Upper lobe of right lung (tissue), 1 donor: ENCODE measurements at places on chromosomes 5 and 9.

GRCh38 chr9:120625222-120625621 lies 45.3 kb upstream of the CDK5RAP2 start:
- no peak overlapping the region for H3K4me3 ChIP-seq
- H3K36me3 ChIP-seq, result peaks cover 9% of the 10 kb centered on the region
- no peaks in the 10 kb centered on the region for H3K27me3 ChIP-seq

DNA sequence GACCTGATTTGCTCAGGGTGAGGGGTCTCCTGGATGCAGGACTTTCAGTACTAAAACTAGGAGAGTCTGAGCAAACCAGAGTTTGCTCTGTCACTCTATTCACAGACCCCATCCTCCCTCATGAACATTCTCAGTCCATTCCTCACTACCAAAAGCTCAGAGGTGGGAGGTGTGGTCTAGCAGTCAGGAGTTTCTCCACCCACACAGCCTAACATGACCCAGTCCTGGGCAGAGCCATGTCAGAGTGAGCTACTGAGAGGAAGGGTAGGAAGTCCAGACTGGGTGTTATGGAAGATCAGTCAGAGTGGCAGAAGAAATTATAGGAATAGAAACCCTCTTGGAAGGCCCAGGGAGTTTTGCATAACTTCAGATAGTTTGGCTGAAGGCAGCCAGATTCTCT lies 113.3 kb upstream of the GRAMD2B start:
- H3K36me3 ChIP-seq, result no peaks in the 10 kb centered on the region
- no peaks in the 10 kb centered on the region for H3K4me1 ChIP-seq
- no peak for DNase-seq

GRCh38 chr9:19446361-19446861 lies 37.6 kb downstream of the ACER2 start:
- H3K4me3 ChIP-seq, result no peak overlapping the region
- peaks cover 3% of the 10 kb centered on the region for H3K4me1 ChIP-seq
- no peaks in the 10 kb centered on the region for H3K27me3 ChIP-seq
- DNase-seq, result no peak

GRCh38 chr5:10351919-10352318 lies 1.6 kb upstream of the MARCHF6 start:
- no peaks in the 10 kb centered on the region for H3K36me3 ChIP-seq
- no peak overlapping the region for H3K4me3 ChIP-seq
- peak overlapping the region; percentile 26 for H3K27ac ChIP-seq

GRCh38 chr5:140628711-140629110 lies 4.3 kb downstream of the CD14 start:
- no peak overlapping the region for H3K27ac ChIP-seq
- peaks cover 17% of the 10 kb centered on the region for H3K4me1 ChIP-seq
- no peak for DNase-seq
- no peak overlapping the region for H3K4me3 ChIP-seq
- no peaks in the 10 kb centered on the region for H3K27me3 ChIP-seq

- H3K27me3 ChIP-seq, result no peaks in the 10 kb centered on the region
- no peaks in the 10 kb centered on the region for H3K36me3 ChIP-seq
- DNase-seq, result no peak
- no peaks in the 10 kb centered on the region for H3K4me1 ChIP-seq
Measured at GRCh38 chr9:103798620-103799019, 295.5 kb upstream of the SMC2 start.

DNA sequence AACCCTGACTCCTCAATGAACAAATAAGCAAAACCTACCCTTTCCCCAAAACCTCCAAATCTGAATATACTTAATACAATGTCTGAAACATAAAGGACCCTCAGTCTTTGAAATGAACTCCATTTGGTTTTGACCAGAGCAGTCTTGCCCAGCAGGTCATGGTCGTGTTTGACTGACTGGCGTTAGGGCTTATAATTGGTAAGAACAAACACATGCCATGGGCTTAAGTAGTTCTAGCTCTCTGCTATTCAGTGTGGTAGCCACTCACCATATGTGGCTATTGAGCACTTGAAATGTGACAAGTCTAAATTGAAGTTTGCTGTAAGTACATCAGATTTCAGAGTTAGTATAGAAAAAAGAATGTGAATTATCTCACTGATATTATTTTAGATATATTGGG lies 42.1 kb downstream of the LRRTM2 start:
- DNase-seq, result no peak
- no peaks in the 10 kb centered on the region for H3K4me1 ChIP-seq
- no peaks in the 10 kb centered on the region for H3K27me3 ChIP-seq
- no peak overlapping the region for H3K4me3 ChIP-seq

DNA sequence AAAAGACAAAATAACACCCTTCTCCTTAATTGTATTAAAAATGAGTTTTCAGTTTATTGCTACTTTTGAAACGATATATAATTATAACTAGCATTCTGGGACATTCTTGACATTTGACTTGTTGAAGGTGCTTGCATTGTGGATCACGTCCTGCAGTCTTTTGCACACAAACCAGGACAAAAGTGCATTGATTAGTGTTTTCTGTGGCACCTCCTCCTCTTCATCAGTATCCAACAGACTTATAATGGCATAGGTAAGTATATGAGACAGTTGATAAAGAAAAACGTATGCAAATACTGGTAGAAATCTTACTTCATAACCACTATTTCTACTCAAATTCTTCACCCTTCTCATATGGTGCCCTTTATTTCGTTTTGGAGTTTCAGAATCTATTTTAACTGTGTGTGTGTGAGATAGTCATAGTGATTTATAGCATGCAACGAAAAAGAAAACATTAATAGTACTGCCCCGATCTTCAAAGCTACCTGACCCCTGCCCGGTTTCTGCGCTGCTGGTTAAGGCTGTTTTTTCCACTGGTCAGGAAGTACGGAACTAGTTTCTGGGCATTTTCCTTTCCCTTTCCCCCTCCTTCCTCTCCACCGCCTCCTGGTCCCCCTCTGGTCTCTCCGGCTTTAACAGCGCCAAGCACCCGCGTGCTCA lies 639 bp upstream of the RASA1 start:
- no peak for DNase-seq
- no peaks in the 10 kb centered on the region for H3K27me3 ChIP-seq
- peak overlapping the region; percentile 87 for H3K27ac ChIP-seq

GRCh38 chr5:52738095-52738506 lies 49.6 kb upstream of the ITGA1 start:
- no peaks in the 10 kb centered on the region for H3K36me3 ChIP-seq
- H3K4me1 ChIP-seq, result peaks cover 7% of the 10 kb centered on the region
- DNase-seq, result no peak
- no peak overlapping the region for H3K27ac ChIP-seq
- no peak overlapping the region for H3K4me3 ChIP-seq
- H3K27me3 ChIP-seq, result no peaks in the 10 kb centered on the region

DNA sequence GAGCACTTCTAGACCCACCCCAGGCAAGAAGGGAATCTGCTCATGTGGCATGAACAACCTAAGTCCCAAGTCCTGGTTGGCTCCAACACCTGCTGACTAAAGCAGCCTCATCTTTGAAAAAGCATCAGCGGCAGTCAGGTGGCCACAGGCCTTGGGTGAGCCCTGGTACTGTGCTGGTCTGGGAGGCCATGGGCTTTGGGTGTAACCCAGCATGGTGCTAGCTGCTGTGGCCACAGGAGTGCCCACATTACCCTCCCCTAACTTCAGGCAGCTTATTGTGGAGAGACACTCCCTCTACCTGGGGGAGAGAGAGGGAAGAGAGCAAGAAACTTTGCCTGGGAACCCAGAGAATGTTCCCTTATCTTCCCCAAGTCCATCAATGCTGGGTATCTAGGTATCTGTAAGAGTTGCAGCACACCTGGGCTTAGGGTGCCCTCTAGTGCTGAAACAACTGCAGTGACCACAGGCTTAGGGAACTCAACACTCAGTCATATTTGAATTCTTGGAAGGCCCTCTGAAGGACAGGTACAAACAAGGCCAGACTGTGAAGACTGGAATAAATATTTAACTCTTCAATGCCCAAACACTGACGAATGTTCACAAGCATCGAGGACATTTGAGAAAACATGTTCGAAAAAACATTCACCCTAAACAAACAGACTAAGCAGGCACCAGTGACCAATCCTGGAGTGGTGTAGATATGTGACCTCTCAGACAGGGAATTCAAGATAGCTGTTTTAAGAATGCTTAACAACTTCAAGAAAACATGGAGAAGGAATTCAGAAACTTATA lies 69.9 kb upstream of the OR2K2 start:
- no peak overlapping the region for H3K27ac ChIP-seq
- DNase-seq, result no peak
- H3K4me1 ChIP-seq, result no peaks in the 10 kb centered on the region
- no peak overlapping the region for H3K4me3 ChIP-seq

- H3K27ac ChIP-seq, result no peak overlapping the region
- no peaks in the 10 kb centered on the region for H3K27me3 ChIP-seq
- no peak for DNase-seq
- H3K36me3 ChIP-seq, result peaks cover 13% of the 10 kb centered on the region
Measured at GRCh38 chr9:96522366-96522765, 72.4 kb downstream of the HABP4 start.

DNA sequence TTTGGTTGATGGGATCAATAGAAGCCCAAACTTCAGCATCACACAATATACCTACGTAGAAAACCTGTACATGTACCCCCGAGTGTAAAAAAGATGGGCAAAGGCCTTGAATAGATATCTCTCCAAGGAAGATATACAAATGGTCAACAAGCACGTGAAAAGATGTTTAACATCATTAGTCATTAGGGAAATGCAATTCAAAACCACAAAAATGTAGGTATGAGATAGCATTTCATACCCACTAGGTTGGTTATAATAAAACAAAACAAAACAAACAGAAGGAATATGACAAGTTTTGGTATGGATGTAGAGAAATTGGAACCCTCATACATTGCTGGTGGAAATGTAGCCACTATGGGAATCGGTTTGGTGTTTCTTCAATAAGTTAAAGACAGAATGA lies 33.1 kb upstream of the PPARGC1B start:
- no peak overlapping the region for H3K27ac ChIP-seq
- no peaks in the 10 kb centered on the region for H3K36me3 ChIP-seq
- no peak for DNase-seq
- no peak overlapping the region for H3K4me3 ChIP-seq

GRCh38 chr5:164153469-164154172 lies 648.2 kb downstream of the MAT2B start:
- no peak overlapping the region for H3K4me3 ChIP-seq
- H3K4me1 ChIP-seq, result no peaks in the 10 kb centered on the region
- H3K27me3 ChIP-seq, result no peaks in the 10 kb centered on the region
- H3K36me3 ChIP-seq, result no peaks in the 10 kb centered on the region

GRCh38 chr9:75974016-75974766 lies 83.7 kb downstream of the PCSK5 start:
- H3K27me3 ChIP-seq, result no peaks in the 10 kb centered on the region
- peaks cover 3% of the 10 kb centered on the region for H3K4me1 ChIP-seq
- no peaks in the 10 kb centered on the region for H3K36me3 ChIP-seq
- H3K4me3 ChIP-seq, result no peak overlapping the region
- no peak for DNase-seq

DNA sequence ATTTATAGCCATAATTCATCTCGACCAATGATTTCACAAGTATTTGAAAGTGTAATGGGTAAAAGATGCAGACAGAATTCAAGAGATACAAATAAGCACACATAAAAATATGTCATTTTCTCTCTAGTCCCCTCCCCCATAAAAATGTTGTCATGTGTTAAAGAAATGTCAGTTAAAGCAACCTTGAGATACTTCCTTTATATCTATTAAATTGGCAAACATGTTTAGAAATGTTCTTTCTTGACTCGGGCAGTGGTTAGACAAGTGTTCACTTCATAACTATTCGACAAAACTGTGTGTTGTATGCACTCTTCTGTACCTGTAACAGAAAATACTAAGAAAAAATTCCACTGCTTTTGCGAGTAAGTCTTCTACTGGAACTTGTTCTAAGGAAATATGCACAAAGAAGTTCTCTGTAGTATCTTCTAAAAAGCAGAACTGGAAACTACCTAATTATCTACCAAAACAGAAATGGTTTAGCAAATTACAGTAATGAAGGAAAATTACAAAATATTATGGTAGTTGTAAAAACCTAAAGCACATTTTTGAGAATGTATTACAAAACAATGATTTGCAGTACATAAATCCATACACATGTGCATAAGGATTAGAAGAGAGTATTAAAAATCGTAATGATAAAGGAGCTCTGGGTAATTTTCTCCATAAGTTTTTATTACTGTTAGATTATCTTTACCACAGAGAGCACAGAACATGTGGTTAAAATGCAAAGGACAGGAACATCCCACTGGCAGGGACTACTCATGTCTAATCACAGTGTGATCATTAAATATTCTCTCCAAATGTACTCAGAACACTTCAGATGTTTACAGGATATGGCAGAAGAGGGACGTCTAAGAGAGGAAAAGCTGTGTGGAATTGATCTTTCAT lies 35.9 kb downstream of the FBXW2 start:
- H3K4me3 ChIP-seq, result no peak overlapping the region
- H3K4me1 ChIP-seq, result peaks cover 9% of the 10 kb centered on the region
- H3K27ac ChIP-seq, result peak overlapping the region; percentile 49
- peaks cover 18% of the 10 kb centered on the region for H3K36me3 ChIP-seq
- DNase-seq, result no peak

- DNase-seq, result no peak
- H3K27me3 ChIP-seq, result no peaks in the 10 kb centered on the region
- no peak overlapping the region for H3K27ac ChIP-seq
- no peaks in the 10 kb centered on the region for H3K4me1 ChIP-seq
- H3K36me3 ChIP-seq, result no peaks in the 10 kb centered on the region
Measured at GRCh38 chr9:108835831-108836230, 20.0 kb downstream of the ACTL7B start.

GRCh38 chr5:7245121-7245651 lies 150.8 kb upstream of the ADCY2 start:
- no peaks in the 10 kb centered on the region for H3K4me1 ChIP-seq
- H3K27ac ChIP-seq, result no peak overlapping the region
- H3K36me3 ChIP-seq, result no peaks in the 10 kb centered on the region
- no peak for DNase-seq
- no peak overlapping the region for H3K4me3 ChIP-seq

DNA sequence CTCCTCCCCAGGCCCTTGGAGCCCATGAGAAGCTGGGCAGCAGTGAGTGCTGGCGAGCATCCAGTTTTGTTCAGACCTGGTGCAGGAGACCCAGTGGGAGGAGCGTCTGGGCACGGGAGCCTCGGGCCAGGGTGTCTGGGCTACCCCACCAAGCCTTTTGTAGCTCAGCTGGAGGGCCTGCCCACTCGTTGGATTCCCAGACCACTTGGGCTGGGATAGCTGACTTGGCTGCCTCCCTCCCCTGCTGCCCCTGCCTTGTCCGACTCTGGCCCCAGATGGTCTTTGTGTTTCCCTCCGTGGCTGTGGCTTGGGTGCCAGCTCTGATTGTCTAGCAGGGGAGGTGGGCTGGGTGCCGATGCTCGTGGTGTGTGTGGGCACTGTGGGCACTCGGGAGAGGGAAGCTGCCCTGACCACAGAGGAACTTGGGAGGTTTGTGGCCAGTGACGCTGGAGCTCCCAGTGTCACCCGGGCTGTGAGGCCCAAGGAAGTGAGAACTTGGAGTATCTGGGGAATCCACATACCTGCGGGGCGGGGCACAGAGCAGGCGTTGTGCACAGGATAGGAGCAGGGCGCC lies 47.3 kb downstream of the WNK2 start:
- H3K36me3 ChIP-seq, result no peaks in the 10 kb centered on the region
- no peaks in the 10 kb centered on the region for H3K4me1 ChIP-seq
